ENCODE measurements at places on chromosomes 1 and 21.

- no peak for DNase-seq
Observed at GRCh38 chr1:109626682-109627408, 7.2 kb downstream of the AMPD2 start.

DNA sequence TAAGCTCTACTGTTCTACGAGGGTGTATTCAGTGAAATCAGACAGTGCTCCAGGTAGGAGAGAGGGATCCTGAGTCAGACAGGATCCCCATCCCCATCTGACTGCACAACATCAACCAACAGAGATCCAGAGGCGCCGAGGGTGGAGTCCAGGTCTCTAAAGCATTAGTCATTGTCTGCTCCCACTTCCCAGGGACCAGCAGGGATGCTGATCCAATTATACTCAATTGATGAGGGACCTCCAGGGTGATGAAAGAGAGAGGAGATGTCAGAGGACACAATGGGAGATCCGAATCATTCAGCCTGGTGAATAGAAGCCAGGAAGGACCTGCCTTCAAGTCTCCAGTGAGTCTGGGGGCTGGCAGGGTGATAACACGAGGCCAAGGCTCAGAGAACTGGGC lies 39.5 kb upstream of the STMN1 start:
- no peak for DNase-seq

GRCh38 chr1:184931566-184931965 lies 42.7 kb downstream of the NIBAN1 start:
- DNase-seq: no peak

DNA sequence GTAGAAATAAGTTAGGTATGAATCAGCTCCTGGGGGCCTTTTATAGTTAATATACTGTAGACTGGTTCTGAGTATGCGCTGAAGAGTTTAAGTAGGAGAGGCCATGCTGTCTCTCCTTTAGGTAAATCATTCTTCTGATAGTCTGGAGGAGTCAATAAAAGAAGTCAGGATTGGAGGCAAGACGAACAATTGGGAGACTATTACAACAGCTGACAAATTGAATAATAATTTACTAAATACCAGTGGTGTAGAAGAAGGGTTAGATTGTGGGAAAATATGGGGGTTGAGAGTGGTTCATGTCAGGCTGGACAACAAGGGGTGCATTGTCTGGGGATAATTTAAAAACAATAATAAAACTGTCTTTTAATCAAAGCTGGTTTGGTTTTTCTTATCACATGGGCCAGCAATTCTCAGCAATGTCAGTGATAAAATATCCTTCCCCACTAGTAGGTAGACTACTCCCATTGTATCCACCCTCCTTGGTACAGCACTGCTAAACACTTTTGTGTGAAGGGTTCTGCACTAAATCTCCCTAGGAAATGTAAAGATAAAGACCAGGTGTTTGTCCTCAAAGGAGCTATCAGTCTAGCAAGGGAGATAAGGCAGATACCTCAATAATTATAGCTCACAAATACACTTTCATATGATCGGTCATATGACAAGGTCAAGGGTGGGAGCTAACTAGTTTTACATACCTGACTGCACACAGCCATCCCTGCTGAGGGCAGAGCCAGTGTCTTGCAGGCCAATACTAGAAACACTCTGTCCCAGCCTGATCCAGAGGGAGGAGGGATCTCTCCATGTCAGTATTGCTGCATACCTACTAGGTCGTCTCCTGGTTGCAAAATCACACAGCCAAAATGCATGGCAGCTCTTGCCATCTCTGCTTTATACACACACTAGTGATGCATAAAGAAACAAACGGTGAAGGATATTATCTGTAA lies 299.7 kb downstream of the VAV3 start:
- DNase-seq: no peak

GRCh38 chr21:19321688-19322087 lies 918.1 kb upstream of the TMPRSS15 start:
- no peak for DNase-seq

DNA sequence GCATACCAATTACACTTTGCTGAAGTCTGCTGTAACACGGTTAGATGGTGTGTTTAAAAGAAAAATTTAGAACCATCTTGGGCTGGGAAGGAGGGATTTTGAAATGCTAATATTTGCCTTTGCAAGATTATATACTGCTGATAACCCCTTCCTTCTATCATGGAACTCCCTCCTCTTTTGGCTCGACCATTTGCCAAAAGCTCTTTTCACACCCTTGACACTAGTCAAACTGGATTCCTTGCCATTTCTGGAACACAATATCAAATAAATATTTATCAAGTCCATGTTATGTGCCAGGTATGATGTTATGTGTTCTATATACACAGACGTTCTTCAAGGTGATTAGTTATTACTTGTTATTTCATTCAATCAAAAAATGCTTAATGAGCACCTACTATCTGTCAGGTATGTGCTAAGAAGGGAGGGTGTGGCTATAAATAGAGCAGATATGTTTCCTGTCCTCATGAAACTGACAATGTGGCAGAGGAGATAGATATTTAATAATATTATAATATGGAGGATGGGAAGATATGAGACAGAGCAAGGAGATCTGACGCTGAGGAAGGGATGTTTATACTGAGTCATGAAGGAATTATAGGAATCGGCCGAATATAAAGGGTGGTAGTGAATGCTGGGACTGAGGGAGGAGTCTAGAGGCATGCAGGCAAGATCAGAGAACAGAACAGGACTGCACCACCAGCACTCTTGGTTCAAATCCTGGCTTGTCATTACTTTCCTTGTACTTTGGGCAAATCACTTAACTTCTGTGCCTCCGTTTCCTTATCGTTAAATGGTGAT lies 16.1 kb upstream of the XPR1 start:
- DNase-seq: no peak
